Keratinocyte (primary cell): ENCODE measurements at places on chromosomes 2 and 18. TPM values are rescaled to one million over a fixed set of nuclear protein-coding genes. Genes with fewer than 3 reads are reported as not detected.

- no peak for DNase-seq
Measured at GRCh38 chr2:4873876-4874593, 818.1 kb upstream of the SOX11 start.

- no peak for DNase-seq
Measured at GRCh38 chr18:79944126-79944731, 7.2 kb downstream of the SLC66A2 start.

GRCh38 chr2:37802211-37802752, 122.8 kb upstream of the RMDN2 start:
- DNase-seq = no peak

DNA sequence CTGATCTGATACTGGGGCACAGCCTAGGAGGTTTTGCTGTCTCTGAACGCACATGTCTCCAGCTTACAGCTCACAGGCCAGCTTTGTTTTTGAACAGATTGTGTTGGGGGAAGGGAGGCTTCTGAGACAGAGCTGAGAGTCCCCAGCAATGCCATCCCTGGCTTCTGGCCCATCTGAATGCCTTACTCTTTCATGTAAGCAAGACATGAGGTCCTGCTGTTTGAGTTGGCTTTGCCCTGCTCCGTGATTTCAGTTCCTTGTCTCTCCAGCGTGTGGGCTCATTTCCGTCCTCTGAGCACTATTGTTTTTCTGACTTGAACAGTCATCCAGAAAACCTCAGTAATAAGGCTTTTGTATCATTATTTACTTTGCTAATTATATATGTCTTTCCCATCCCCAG, 194.9 kb upstream of the TNP1 start:
- DNase-seq = no peak

DNA sequence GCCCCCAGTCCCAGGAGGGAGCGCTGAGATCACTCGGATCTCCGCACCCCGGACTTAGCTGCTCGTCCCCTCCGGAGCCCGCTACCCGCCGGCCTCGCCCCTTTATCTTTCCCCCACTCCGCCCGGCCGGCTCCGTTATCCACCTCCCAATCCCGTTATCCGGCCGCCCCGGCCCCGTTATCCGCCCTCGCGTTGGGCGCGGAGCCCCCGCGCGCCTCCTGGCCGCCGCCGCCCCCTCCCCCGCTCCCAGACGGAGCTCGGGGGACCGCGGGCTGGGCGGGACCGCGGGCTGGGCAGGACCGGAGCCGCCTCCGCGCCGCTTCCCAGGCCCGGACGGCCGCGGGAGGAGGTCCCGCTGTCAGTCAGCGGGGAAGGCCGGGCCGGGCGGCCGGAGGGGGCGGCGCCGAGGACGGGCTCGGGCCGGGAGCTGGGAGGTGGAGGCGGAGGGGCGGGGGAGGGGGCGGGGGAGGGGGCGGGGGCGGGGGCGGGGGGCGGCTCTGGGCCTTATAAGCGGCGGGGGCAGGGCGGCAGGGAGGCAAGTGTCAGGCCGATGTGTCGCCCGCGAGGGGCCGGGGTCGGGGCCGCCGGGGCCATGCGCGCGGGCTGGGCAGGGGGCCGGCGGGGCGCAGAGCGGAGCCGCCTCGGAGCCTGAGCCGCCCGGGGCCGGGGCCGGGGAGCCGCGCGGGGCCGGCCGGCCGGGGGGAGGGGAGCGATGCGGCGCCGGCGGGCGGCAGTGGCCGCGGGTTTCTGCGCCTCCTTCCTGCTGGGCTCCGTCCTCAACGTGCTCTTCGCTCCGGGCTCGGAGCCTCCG, at the start of gene PKDCC:
Gene PKDCC, plus strand, starts transcription at position 534 of the 811 bp plus-strand sequence. Its CDS starts 179 bp downstream, at position 713.
- DNase-seq = no peak

Gene TOGARAM2
- 0.10 to 0.15 TPM in 2 of 3 replicates, not detected in the other for polyA plus RNA-seq

Gene PRSS56
- not detected in 3 replicates for polyA plus RNA-seq

Gene SERPINB5
- 473 to 1,046 TPM (median 833 TPM) in 3 replicates for polyA plus RNA-seq

Gene DUSP2
- polyA plus RNA-seq = 0.79 to 2.1 TPM (median 1.2 TPM) in 3 replicates

Gene GAREM1
- polyA plus RNA-seq = 2.8 to 3.8 TPM (median 3.6 TPM) in 3 replicates
